Pancreas (tissue), 10 donors: ENCODE measurements at places on chromosomes 3 and 15.

GRCh38 chr15:73009066-73010056 is 42.9 kb upstream of the NEO1 start:
- H3K27ac ChIP-seq, result no peak overlapping the region
- H3K27me3 ChIP-seq, result no peaks in the 10 kb centered on the region
- no peaks in the 10 kb centered on the region for H3K4me1 ChIP-seq
- H3K36me3 ChIP-seq, result no peaks in the 10 kb centered on the region
- H3K4me3 ChIP-seq, result no peak overlapping the region
- no peak for DNase-seq

DNA sequence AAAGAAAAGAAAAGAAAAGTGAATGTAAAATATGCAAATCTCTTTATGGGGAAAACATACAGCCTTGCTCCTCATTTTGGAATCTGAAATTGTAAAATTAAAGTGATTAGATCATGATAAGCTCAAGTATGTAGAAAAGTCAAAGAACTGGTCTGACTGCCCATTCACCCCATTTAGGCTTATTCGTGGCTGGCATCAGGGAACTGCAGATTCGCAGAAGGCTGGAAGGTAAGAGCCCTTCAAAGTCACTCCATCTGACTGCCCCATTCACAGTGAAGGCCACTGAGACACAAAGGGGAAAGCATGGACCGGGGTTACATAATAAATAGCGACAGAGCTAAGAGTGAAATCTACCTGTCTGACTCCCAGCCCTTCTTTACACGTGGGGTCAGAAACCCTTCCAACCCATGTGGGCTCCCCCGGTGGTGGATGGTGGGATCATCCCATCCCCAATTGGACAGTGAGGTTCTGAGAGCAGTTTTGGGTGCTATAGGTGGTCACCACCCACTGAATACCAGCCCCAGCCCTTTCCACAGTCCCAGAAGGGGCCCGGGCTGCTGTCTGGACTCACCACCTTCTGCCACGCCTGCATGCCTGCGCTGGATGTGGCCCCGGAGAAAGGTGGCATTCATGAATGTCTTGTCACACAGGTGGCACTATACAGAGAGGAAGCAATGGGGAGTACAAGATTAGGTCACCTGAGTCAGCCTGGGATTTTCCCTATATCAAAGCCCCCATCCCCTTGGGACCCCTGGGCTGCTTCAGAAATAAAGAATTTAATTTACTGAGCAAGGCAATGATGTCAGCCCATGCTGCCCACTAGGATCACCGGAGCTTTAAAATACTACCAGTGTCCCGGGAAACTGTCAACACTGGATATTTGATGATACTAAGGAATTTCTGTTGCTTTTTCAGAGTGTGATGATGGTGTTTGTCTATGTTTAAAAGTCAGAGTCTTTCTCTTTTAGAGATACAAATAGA is 17.9 kb downstream of the DZIP1L start:
- H3K36me3 ChIP-seq, result no peaks in the 10 kb centered on the region
- no peak overlapping the region for H3K27ac ChIP-seq
- no peak overlapping the region for H3K4me3 ChIP-seq
- H3K27me3 ChIP-seq, result no peaks in the 10 kb centered on the region
- no peaks in the 10 kb centered on the region for H3K4me1 ChIP-seq
- no peak for DNase-seq

DNA sequence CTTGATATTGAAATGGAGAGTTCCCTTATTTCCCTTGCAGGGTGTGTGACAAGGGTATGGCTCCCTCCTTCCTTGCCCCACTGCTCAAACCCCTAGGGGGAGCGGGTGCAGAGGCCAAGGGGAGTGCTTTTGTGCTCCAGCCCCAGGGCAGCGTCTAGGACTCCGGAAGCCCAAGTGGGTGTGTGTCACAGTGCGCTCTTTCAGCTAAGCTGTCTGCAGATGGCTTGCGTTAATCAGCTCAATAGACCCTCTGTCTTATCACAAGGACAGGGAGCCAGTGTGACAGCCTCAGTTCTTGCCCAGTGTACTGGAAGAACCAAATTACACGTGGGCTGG is 523.6 kb upstream of the LMCD1 start:
- no peaks in the 10 kb centered on the region for H3K36me3 ChIP-seq
- DNase-seq, result no peak
- H3K27ac ChIP-seq, result no peak overlapping the region

- no peaks in the 10 kb centered on the region for H3K27me3 ChIP-seq
- no peaks in the 10 kb centered on the region for H3K4me1 ChIP-seq
- DNase-seq, result no peak
- no peak overlapping the region for H3K27ac ChIP-seq
These were observed 92.8 kb downstream of the FRMD4B start for GRCh38 chr3:69292959-69293574.

GRCh38 chr3:52040600-52040999 is 15.8 kb downstream of the DUSP7 start:
- no peaks in the 10 kb centered on the region for H3K4me1 ChIP-seq
- H3K27me3 ChIP-seq, result no peaks in the 10 kb centered on the region
- H3K36me3 ChIP-seq, result no peaks in the 10 kb centered on the region
- H3K27ac ChIP-seq, result no peak overlapping the region
- H3K4me3 ChIP-seq, result no peak overlapping the region

- H3K4me1 ChIP-seq, result no peaks in the 10 kb centered on the region
- no peaks in the 10 kb centered on the region for H3K27me3 ChIP-seq
- H3K4me3 ChIP-seq, result no peak overlapping the region
- H3K36me3 ChIP-seq, result no peaks in the 10 kb centered on the region
These were observed 77.2 kb downstream of the EOMES start for GRCh38 chr3:27644941-27645340.
